Esophagus (tissue), 2 donors: ENCODE measurements at places on chromosomes 7 and 10. TPM values are rescaled to one million over a fixed set of nuclear protein-coding genes. Genes with fewer than 3 reads are reported as not detected.

GFRA1 gene
- 1.3 TPM for polyA plus RNA-seq

HABP2 gene
- polyA plus RNA-seq = not detected

CNPY1 gene
- not detected for polyA plus RNA-seq

SKIDA1 gene
- polyA plus RNA-seq = 0.22 TPM

PNLIPRP1 gene
- 0.29 TPM for polyA plus RNA-seq

IL2RA gene
- polyA plus RNA-seq = 0.18 TPM

BMPER gene
- polyA plus RNA-seq = 0.06 TPM

HTR5A gene
- polyA plus RNA-seq = not detected

COL17A1 gene
- polyA plus RNA-seq = 80.9 TPM
